Small intestine (tissue), 16 donors: ENCODE measurements at places on chromosomes 13 and 19. TPM values are rescaled to one million over a fixed set of nuclear protein-coding genes. Genes with fewer than 3 reads are reported as not detected.
A peak's percentile ranks its signal among the peaks of the same experiment; 100 is the strongest.

Gene RAB3D
- polyA plus RNA-seq: 4.3 TPM

Gene SPHK2
- polyA plus RNA-seq: 22.1 TPM

Gene EVI5L
- polyA plus RNA-seq: 8.4 TPM

Gene FGF14
- 0.31 TPM for polyA plus RNA-seq

DNA sequence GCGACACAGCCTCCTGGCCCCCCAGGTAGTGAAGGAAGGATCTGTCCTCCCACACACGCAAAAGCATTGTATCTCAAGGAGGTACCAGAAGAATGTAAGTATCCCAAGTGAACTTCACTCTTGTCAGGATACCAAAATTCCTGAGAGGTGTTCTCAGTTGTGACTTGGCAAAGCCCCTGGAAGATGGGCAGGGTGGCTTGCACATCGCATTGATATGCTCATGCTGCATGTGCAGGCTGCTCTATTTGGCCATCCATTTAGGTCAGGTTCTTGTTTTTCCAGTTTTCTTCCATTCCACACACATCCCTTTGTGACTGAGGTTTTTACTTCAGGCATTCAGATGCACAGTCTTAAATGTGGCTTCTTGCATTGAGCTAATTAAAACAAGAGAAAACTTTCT, 382.8 kb downstream of the FOXO1 start:
- DNase-seq: no peak

GRCh38 chr13:105607016-105607415, 928.4 kb downstream of the EFNB2 start:
- DNase-seq: no peak

GRCh38 chr13:77620138-77620537, 77.3 kb upstream of the SLAIN1 start:
- no peak for DNase-seq

DNA sequence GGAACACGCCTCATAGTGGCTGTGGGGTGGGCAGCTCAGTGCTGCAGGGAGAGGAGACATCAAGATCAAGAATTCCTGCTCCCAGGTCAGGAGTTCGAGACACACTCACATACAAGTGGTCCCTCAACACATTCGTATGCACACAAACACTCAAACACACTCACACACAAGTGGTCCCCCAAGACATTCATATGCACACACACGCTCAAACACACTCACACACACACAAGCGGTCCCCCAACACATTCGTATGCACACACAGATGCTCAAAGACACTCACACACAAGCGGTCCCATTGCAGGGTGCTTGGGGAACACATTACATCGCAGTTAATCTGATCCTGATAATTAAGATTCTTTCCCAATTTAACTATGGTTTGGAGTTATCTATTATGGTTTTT, 28.2 kb downstream of the FCGBP start:
- DNase-seq: no peak

Gene IGFL3
- not detected for polyA plus RNA-seq

Gene CRYL1
- 302 TPM for polyA plus RNA-seq

- no peak for DNase-seq
Measured at GRCh38 chr13:75639454-75639853, 3.3 kb downstream of the LMO7 start.

Gene PCDH9
- polyA plus RNA-seq: 0.72 TPM

GRCh38 chr13:40368127-40368891, 298.1 kb downstream of the FOXO1 start:
- DNase-seq: peak; percentile 81
